IMR-90 (cell line): ENCODE measurements at places on chromosomes 3 and 15. TPM values are rescaled to one million over a fixed set of nuclear protein-coding genes. Genes with fewer than 3 reads are reported as not detected.

The RASL12 gene
- under 0.01 and 0.18 TPM in 2 replicates for total RNA-seq

The SLC12A1 gene
- total RNA-seq = not detected in 2 replicates

The DLG1 gene
- 57.7 and 58.6 TPM in 2 replicates for total RNA-seq

The ANXA2 gene
- total RNA-seq = 6,979 and 8,412 TPM in 2 replicates

The CCPG1 gene
- 14.3 and 18.9 TPM in 2 replicates for total RNA-seq

The TMEM87A gene
- total RNA-seq = 45.3 and 67.2 TPM in 2 replicates

The CDHR4 gene
- not detected in 2 replicates for total RNA-seq

The MRPL3 gene
- 186 and 206 TPM in 2 replicates for total RNA-seq

The CCDC39 gene
- total RNA-seq = not detected in 2 replicates

The STRIT1 gene
- total RNA-seq = not detected in 2 replicates

The UBE2E2 gene
- total RNA-seq = 18.6 and 18.9 TPM in 2 replicates

The TBC1D21 gene
- not detected in 2 replicates for total RNA-seq

The STRC gene
- total RNA-seq = not detected in 2 replicates

- peak; percentile 33 for DNase-seq
Measured at GRCh38 chr15:80942746-80943565, 46.7 kb downstream of the MESD start.

DNA sequence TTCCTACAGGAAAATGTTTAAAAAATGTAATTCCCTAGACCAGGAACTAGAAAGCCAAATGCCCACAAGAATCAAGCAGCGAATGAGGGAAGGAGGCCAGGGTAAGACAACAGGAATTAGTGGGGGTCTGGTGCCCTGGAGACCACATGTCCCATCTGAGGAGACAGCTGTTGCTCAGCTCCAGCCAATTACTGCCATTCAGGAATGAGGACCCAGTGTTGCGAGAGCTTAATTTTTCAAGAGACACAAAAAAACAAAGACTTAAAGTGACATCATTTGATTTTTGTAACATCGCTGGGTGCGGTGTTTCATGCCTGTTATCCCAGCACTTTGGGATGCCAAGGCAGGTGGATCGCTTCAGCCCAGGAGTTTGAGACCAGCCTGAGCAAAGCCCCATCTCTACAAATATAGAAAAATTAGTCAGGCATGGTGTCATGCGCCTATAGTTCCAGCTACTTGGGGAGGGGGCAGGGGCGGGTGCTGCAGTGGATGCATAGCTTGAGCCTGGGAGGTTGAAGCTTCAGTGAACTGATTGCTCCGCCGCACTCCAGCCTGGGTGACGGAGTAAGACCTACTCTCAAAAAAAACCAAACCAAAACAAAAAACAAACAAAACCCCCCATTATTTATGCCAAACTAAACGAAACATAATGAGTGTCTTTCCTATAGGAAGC is 52.8 kb upstream of the LRIG1 start:
- DNase-seq = no peak

DNA sequence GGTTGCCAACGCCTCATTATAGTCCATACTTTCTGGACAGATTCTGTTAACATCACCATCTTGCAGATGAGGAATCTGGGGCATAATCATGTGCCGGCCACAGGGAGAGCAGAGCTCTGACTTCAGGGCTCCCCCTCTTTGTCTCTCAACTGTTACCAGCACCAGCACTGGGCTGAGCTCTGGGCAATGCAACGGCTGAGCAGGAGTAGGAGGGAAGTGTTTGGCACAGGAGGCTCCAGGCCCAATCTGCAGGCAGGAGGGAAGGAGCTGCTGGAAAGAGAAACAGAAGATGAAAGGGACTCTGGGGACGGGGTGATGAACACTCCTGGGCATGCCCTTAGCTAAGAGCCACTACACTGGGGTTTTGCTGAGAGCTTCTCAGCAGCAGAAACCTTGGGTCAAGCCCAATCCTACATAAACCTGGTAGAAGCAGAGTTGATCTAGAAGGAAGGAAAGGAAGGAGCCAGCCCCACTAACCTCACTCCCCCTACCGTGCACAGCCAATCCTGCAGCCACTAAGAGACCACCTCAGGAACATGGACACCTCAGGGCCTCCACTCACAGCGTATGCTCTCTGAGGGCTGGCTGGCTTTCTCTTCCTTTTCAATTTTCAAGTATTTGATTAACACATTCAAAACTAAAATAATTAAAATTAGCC is 73.1 kb upstream of the SPATA12 start:
- no peak for DNase-seq

GRCh38 chr3:146637871-146638270 is 32.7 kb upstream of the PLSCR5 start:
- DNase-seq = no peak

DNA sequence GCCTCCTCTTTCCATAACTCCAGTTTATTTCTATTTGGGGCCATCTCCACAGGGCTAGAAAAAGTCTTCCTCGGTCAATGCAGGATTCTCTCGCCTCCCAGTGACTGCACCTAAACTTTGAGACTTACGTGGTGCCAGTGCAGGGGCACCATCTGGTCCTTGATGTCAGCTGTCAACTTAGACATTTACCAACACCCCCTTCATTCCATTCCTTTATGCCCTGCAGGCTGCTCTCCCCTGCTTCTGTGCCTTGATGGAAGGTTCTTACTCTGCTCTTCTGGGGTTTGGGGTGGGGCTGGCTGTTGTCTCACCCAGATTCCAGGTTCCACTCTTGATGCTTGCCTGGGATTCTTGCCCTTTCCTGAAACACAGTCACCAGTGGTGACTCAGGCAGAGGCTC is 101.8 kb downstream of the ST8SIA2 start:
- no peak for DNase-seq

DNA sequence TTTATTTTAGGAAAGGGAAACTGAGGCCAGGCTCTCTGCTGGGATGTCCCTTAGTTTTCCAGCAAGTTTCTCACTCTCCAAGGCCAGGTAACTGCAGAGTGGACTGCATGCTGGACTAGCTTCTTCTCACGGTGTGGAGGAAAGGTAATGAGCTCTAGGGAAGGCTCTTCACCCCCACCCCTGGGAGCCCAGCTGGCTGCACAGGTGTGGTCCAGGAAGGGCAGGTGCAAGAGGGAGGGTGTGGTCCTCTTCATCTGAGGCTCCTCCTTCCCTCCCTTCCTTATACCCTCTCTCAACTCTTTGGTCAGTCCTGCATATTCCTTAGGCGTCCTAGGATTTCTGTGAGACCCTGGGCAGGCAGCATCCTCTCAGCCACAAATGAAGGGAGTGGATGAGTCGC is 33.9 kb downstream of the RNU5B-1 start:
- no peak for DNase-seq

DNA sequence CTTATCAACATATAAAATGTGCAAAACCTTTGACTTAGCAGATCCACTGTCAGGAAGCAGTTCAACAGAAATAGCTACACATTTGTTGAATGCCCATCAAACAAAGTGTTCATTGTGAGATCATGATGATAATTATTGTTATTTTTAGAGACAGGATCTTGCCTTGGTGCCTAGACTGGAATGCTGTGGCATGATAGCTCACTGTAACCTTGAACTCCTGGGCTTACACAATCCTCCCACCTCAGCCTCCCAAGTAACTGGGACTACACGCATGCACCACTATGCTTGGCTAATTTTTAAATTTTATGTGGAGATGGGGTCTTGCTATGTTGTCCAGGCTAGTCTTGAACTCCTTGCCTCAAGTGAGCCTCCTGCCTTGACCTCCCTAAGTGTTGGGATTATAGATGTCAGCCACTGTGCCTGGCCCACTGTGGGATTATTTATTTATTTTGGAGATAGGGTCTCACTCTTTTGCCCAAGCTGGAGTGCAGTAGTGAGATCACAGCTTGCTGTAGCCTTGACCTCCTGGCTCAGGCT is 8.8 kb downstream of the MAP2K5 start:
- no peak for DNase-seq

DNA sequence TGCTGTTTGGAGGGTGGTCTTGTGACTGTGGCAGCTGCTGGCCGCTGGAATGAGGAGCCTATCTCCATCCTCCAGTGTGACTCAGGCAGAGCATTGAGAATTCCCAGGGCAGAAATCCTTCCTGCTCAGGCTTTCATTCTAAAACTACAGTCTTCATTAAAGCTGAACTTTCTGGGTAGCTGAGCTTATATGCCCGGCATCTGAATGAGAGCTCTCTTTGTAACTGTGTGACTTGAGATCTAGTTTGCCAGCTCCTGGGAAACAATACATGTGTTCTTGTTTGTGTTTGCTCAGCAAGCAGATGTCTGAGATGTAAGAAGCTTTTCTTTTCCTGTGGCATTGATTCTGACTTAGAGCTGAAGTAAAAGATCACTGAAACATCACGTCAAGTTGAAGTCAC is 22.4 kb downstream of the RLBP1 start:
- DNase-seq = no peak

DNA sequence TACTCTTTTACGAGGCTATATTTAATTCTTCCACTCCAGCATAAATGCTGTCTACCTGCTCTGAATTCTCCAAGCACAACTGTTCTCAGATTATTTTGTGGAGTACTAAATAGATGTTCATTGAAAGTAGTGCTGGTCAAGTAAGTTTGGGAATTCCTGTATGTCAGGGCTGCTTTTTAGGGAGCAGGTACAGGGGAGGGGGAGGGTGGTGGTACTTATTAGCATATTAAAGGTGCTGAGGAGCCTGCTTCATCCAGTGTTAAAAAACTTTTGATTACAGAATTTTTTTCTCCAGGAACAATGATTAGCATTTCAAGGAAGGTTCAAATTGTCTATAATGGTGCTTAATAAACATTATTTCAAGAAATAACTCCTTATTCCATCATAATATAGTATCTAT is 59.2 kb downstream of the PPM1L start:
- DNase-seq = no peak

GRCh38 chr15:68985361-68985891 is 29.1 kb upstream of the NOX5 start:
- DNase-seq = no peak

GRCh38 chr3:108099244-108099643 is 8.4 kb upstream of the CD47 start:
- peak; percentile 50 for DNase-seq

GRCh38 chr3:66392966-66393332 is 107.9 kb downstream of the LRIG1 start:
- DNase-seq = no peak

GRCh38 chr15:45873781-45874180 is 239.0 kb downstream of the SQOR start:
- no peak for DNase-seq

GRCh38 chr15:57727031-57727430 is 20.5 kb downstream of the POLR2M start:
- DNase-seq = peak; percentile 16

GRCh38 chr3:29274667-29275066 is 6.2 kb upstream of the RBMS3 start:
- DNase-seq = no peak

DNA sequence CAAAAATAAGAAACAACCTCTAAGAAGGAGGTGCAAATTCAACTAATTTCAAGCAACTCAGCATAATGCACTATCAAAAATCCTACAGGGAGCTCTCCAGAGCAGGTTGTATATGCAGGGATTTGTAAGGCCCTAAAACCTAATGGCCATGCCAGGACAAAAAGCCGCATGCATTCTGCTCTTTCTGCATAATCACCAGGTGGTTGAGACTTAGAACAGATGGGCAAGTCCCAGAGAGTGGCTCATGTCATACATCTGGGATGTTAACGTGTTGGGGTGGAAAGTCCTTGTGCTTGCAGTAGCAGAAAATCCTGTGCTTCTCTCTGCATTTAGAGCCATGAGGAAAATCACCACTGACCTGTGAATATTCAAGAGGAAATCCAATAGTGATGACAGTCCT is 1002.9 kb downstream of the AGBL1 start:
- no peak for DNase-seq

- DNase-seq = no peak
Measured at GRCh38 chr3:159472611-159473010, 516.0 kb upstream of the IL12A start.

DNA sequence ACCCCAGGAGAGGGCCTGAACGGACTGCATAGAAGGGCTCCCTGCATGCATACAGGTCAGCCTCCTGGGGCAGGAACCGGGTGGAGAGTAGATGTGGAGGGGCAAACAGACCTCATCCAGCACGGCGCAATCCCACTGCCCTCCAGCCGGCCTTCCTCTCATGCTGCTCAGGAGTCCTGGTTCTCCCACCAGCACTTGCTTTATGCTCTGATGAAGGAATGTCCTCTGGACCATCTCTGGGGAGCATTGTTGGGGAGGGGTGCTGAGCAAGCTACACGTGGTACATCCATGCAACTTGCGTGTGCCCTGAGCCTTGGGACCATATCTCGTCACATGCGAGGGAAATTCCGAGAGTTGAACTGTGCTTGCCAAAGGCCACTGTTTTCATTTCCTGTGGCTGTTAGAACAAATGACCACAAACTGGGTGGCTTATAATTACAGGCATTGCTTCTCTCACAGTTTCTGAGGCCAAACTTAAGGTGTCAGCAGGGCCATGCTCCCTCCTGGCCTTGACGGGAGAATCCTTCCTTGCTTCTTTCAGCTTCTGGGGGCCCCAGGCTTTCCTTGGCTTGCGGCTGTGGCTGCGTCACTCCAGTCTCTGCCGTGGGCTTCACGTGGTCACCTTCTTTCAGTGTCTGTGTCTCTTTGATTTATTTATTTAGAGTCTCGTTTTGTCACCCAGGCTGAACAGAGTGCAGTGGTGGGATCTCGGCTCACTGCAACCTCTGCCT is 12.2 kb downstream of the SELENOS start:
- DNase-seq = no peak

- peak; percentile 34 for DNase-seq
Measured at GRCh38 chr3:195001961-195002861, 268.7 kb downstream of the XXYLT1 start.

DNA sequence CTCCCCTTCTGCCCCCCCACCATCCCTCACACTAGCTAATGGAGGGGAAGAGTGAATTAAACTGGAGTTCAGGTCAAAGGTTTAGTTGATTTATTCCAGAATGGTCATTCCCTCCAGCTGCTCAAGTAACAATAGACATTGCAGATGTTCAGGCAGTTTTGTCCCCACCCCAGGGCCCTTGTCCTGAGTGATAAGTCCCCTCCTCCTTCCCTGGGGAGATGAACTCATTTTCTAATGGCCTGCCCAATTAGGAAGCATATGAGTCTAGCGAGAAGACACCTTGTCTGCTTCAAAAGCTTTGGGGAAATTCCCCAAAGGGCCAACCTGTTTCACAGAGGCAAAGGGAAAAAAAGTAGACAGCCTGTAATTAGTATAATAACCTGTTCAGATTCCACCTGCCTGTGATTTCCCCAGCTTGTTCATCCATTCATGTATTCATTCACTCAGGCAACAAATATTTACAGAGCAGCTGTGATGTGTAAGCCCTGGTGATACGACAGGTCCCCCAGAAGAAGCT is 165.3 kb downstream of the SHQ1 start:
- no peak for DNase-seq

GRCh38 chr15:31843426-31844055 is 186.8 kb upstream of the CHRNA7 start:
- DNase-seq = no peak

- DNase-seq = no peak
Measured at GRCh38 chr3:128573707-128574162, 76.9 kb downstream of the RPN1 start.

- no peak for DNase-seq
Measured at GRCh38 chr3:156888176-156888575, 62.0 kb downstream of the LEKR1 start.

DNA sequence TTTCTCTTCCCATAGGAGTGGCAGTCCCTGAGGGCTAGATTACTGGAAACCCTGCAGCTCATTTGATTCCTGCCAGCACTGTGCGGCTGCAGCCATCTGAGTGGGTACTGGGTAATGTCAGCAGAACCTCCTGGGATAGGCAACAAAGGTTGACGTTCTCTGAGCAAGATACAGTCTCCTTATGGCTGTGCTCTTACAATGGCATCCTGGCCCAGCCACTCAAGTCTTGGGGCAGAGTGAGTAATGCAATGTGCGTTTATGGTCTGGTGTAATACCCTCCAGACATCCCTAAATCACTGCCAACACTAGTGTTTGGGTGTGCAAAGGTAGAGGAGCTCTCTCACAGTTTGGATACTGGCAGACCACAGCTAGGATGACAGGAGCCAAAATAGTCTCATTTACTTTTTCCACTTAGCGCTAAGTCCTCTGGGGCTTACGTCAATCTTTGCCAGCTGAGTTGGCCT is 775.8 kb downstream of the ZNF385D start:
- DNase-seq = no peak
